ENCODE measurements at places on chromosomes 11 and 22. TPM values are rescaled to one million over a fixed set of nuclear protein-coding genes. Genes with fewer than 3 reads are reported as not detected.

- H3K27ac ChIP-seq = no peak overlapping the region
- H3K27me3 ChIP-seq = no peaks in the 10 kb centered on the region
- no peaks in the 10 kb centered on the region for H3K36me3 ChIP-seq
- no peak for DNase-seq
- no peak overlapping the region for H3K4me3 ChIP-seq
- H3K4me1 ChIP-seq = no peaks in the 10 kb centered on the region
These were observed 930.7 kb downstream of the BRD1 start for GRCh38 chr22:48896766-48897644.

DNA sequence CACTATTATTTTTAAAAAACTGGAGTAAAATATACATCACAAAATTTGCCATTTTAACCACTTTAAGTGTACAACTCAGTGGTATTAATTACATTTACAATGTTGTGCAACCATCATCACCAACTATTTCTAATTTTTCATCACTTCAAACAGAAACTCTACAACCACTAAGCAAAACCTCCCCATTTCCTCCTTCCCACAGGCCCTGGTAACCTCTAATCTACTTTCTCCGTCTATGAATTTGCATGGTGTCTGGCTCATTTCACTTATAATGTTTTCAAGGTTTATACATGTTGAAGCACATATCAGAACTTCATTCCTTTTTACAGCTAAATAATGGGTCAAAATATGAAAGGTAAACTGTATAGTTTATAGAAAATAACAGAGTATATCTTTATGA is 24.4 kb downstream of the DDI1 start:
- no peaks in the 10 kb centered on the region for H3K36me3 ChIP-seq
- no peak overlapping the region for H3K4me3 ChIP-seq
- no peak overlapping the region for H3K27ac ChIP-seq
- H3K27me3 ChIP-seq = no peaks in the 10 kb centered on the region
- no peaks in the 10 kb centered on the region for H3K4me1 ChIP-seq

DNA sequence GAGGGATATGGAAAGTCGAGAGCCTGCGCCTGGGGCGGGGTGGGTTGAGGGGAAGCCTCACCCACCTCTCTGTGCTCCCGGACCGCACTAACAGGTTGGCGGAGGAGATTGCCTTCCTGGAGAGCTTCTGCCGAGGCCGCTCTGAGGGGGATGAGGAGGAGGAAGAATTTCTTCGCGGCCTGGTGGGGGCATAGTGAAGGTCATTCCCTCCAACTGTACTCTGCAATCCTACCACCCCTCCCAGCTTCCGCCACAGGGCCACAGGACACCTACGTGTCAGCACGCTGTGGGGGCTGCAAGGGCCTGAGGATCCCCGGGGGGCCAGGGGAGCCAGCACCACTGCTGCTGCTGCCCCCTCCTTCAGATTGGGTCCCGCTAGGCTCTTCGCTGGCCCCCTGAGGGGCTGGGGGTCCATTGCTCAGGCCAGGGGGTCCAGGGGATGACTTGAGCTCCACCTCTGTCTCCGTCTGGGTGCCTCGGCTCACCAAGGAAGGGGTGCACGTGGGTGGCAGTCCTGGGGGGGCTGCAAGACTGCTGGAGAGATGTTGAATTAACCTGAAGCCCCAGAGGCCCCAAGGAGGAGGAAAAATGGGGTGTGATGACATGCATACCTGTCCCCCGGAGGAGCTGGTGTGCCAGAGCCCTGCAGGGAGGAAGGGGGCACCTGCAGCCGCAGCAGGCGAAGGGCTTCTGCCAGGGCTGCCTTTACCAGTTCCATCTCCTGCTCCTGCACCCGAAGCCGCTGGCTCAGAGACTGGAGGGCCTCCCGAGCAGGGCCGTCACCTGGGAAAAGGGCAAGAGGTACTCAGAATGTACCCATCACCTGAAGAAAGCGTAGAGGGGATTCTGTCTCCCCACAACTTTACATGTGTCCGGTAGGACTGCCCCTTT is 1.5 kb downstream of the EML3 start:
- no peak for DNase-seq
- peak overlapping the region; percentile 67 for H3K27ac ChIP-seq
- peak overlapping the region; percentile 83 for H3K4me3 ChIP-seq
- H3K36me3 ChIP-seq = peaks cover 4% of the 10 kb centered on the region
- peaks cover 5% of the 10 kb centered on the region for H3K4me1 ChIP-seq

- H3K27me3 ChIP-seq = no peaks in the 10 kb centered on the region
- no peak overlapping the region for H3K4me3 ChIP-seq
- peak; percentile 64 for DNase-seq
- no peak overlapping the region for H3K27ac ChIP-seq
- H3K36me3 ChIP-seq = no peaks in the 10 kb centered on the region
These were observed 56.7 kb upstream of the RAB38 start for GRCh38 chr11:88231894-88232482.

The MAML2 gene
- 7.4 TPM for polyA plus RNA-seq

- peak overlapping the region; percentile 99 for H3K27ac ChIP-seq
- H3K36me3 ChIP-seq = no peaks in the 10 kb centered on the region
- peak; percentile 14 for DNase-seq
- H3K4me1 ChIP-seq = peaks cover 47% of the 10 kb centered on the region
- peak overlapping the region; percentile 88 for H3K4me3 ChIP-seq
These were observed 2.5 kb downstream of the USP47 start for GRCh38 chr11:11844272-11844671.

- no peaks in the 10 kb centered on the region for H3K27me3 ChIP-seq
- DNase-seq = no peak
- no peaks in the 10 kb centered on the region for H3K36me3 ChIP-seq
- H3K27ac ChIP-seq = no peak overlapping the region
These were observed 16.9 kb downstream of the FADS2 start for GRCh38 chr11:61844909-61845565.

The F2 gene
- polyA plus RNA-seq = not detected

DNA sequence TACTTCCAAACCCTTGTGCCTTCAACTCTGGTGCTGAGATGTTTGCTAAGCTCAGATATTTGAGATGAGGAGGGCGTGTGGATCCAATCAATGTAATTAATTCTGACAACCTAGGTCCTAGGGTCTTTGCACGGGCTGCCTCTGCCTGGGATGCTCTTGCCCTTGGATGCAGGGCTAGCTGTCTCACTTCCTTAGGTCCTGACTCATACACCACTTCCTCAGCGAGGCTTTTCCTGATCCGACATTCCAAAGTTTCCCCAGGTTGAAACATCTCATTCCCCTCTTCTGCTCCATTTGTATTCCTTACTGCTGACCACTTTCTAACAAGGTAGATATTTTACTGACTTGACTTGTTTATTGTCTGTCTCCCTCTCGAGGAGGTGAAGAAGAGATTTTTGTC is 43.0 kb upstream of the NTM start:
- H3K27me3 ChIP-seq = peaks cover 12% of the 10 kb centered on the region
- H3K36me3 ChIP-seq = no peaks in the 10 kb centered on the region
- DNase-seq = no peak
- no peak overlapping the region for H3K4me3 ChIP-seq
- no peak overlapping the region for H3K27ac ChIP-seq
- no peaks in the 10 kb centered on the region for H3K4me1 ChIP-seq

The OR5P2 gene
- polyA plus RNA-seq = not detected

GRCh38 chr11:46418751-46419150 is 27.2 kb upstream of the CHRM4 start:
- peaks cover 5% of the 10 kb centered on the region for H3K36me3 ChIP-seq
- DNase-seq = no peak
- H3K27me3 ChIP-seq = no peaks in the 10 kb centered on the region
- no peaks in the 10 kb centered on the region for H3K4me1 ChIP-seq
- H3K4me3 ChIP-seq = no peak overlapping the region

DNA sequence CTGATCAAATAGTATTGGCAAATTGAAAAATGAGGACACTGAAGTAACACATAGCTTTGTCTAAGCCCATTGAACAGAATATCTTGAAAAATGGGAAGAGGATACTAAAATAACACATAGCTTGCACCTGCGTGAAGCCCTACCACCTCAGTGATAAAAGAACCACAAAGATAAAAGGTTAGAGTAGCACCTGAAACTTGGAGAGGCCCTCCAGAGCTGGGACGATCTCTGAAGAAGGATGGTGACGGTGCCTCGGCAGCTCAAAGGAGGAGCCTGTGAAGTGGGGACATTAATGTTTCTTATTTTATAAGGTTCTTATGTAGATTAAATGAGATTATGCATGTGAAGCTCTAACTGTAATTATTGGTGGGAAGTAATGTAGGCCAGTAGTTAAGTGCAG is 23.1 kb upstream of the ARHGAP42 start:
- H3K36me3 ChIP-seq = no peaks in the 10 kb centered on the region
- no peak overlapping the region for H3K27ac ChIP-seq

- no peak overlapping the region for H3K4me3 ChIP-seq
- H3K36me3 ChIP-seq = no peaks in the 10 kb centered on the region
- H3K27me3 ChIP-seq = no peaks in the 10 kb centered on the region
- no peak for DNase-seq
- H3K4me1 ChIP-seq = no peaks in the 10 kb centered on the region
- H3K27ac ChIP-seq = no peak overlapping the region
These were observed 2.0 kb downstream of the PDGFD start for GRCh38 chr11:104161751-104162450.

The TMEM121B gene
- polyA plus RNA-seq = not detected

- peak; percentile 18 for DNase-seq
- no peaks in the 10 kb centered on the region for H3K4me1 ChIP-seq
- H3K27me3 ChIP-seq = no peaks in the 10 kb centered on the region
- no peak overlapping the region for H3K4me3 ChIP-seq
These were observed 303.9 kb downstream of the CASP12 start for GRCh38 chr11:104594228-104594958.

DNA sequence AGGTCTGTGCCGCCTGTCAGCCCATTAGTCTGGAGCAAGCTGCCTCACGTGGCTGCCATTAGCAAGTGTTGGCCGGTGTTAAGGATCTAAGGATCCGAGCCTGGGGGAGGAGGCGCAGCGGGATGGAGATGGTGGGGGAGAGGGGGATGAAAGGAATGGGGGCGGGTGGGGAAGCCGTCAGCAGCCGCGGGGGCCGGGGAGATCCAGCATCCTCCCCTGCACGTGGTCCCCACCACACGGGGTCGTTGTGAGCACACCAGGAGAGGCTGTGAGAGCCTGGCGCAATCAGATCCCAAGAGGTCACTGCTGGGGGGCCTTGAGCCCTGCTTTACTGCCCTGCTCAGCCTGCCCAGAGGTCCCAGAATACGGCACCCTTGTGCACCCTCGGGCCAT is 7.3 kb downstream of the CABP7 start:
- no peaks in the 10 kb centered on the region for H3K4me1 ChIP-seq
- no peak overlapping the region for H3K27ac ChIP-seq
- DNase-seq = peak; percentile 52
- H3K27me3 ChIP-seq = no peaks in the 10 kb centered on the region

GRCh38 chr11:78841456-78842060 is 266.9 kb upstream of the NARS2 start:
- peaks cover 11% of the 10 kb centered on the region for H3K4me1 ChIP-seq
- no peaks in the 10 kb centered on the region for H3K36me3 ChIP-seq
- peak; percentile 14 for DNase-seq
- 0 out of 2 replicates have a peak, but pooled peaks cover 3% of the 10 kb centered on the region for H3K27me3 ChIP-seq
- H3K4me3 ChIP-seq = no peak overlapping the region
- no peak overlapping the region for H3K27ac ChIP-seq

The LRP4 gene
- 1.4 TPM for polyA plus RNA-seq

The ROBO3 gene
- polyA plus RNA-seq = 12.1 TPM

DNA sequence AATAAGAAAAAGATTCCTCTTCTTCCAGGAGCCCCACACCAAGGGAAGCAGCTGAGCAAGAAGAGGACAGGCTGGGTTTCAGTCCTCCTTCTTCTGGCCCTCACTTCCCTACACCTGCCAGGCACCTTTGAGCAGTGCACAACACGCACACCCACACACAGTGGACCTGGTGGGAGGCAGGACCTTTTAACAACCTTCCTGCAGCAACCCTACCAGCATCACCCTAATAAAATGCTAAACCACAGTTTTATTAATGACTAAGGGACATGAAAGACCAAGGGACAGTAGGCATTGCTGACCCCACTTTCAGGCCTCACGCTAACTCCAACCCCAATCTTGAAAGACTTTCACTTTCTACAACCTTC is 12.2 kb downstream of the ARAP1 start:
- DNase-seq = no peak
- no peaks in the 10 kb centered on the region for H3K36me3 ChIP-seq
- no peak overlapping the region for H3K4me3 ChIP-seq
- no peak overlapping the region for H3K27ac ChIP-seq
- H3K4me1 ChIP-seq = peaks cover 45% of the 10 kb centered on the region
- no peaks in the 10 kb centered on the region for H3K27me3 ChIP-seq

DNA sequence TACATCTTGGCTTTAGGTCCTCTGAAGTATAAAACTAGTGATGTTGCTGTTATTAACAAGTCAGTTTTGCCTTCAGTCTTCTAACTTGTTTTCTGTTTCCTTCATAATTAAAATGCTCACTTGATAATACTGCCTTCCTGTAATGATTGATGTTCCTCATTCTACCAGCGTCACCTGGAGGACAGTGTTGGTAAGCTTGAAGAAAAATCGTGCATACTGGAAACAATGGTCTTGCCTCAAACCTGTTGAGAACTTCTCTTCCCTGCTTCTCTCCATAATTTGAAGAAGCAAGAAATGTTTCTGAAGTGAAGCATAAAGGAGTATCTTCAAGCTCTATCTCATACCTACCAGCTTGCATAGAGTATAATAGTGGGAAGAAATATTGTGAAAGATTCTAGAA is 3.0 kb downstream of the YWHAH start:
- no peak for DNase-seq
- H3K27ac ChIP-seq = no peak overlapping the region
- peak overlapping the region; percentile 100 for H3K4me3 ChIP-seq
- H3K4me1 ChIP-seq = peaks cover 42% of the 10 kb centered on the region

The PRODH gene
- not detected for polyA plus RNA-seq

The OR9Q1 gene
- polyA plus RNA-seq = not detected

The CRYBA4 gene
- polyA plus RNA-seq = not detected

DNA sequence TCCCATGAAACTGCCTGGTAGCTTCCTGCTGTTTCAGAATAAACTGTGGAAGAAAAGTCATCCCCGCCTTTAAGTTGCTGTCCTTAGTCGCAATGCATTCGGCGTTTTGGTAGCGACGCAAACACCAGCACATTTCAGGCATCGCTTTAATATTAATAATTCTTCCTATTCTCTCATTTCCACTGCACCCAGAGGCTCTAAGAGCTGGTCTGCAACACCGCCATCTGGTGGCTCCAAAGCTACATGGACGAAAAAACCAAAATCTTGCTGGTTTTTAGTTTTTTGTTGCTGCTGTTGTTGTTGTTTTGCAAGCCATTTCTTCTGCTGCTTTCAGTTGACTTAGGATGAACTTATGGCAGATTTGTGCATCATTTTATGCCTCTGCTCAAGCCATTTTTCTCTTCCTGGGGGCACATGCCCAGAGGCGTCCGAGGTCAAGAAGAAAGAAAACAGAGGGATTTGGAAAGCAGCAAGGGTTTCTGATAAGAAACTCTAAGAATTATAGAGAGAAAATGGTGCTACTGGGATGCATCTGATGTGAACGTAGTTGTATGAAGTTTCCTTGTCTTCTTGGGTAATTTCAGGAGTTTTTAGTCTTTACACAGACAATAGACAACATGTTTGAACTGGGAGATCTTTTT is 345.4 kb upstream of the KIRREL3 start:
- 0 out of 2 replicates have a peak overlapping the region, but pooled peaks have one; percentile 1 for H3K4me3 ChIP-seq
- no peak overlapping the region for H3K27ac ChIP-seq
- DNase-seq = peak; percentile 70

The OR2D2 gene
- not detected for polyA plus RNA-seq

- H3K4me1 ChIP-seq = peaks cover 19% of the 10 kb centered on the region
- no peak overlapping the region for H3K27ac ChIP-seq
- no peak overlapping the region for H3K4me3 ChIP-seq
- DNase-seq = peak; percentile 60
These were observed 20.7 kb upstream of the AIFM3 start for GRCh38 chr22:20946080-20946986.

Measured in GM23248 (cell line).